ENCODE measurements at places on chromosomes 11 and 22.

DNA sequence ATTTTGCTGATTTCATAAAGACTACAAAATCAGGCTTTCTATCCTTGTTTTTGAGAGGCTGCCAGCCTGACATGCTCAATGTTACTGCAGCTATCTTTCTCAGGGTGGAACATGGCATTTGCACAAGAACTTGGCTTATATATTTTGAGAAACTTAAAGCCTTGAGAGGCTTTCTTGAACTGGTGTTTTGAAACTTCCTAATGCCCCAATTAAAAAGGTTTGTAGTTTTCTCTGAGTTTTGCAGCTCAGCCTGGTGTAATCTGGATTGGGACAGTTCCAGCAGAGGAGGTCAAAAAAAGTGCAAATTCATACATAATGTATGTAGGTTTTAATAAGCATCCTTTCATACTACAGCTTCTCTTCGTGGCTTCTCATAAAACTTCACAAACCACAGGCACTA is 223.4 kb downstream of the FAM76B start:
- no peak for DNase-seq

GRCh38 chr11:119403021-119403420 is 20.0 kb downstream of the THY1 start:
- DNase-seq, result peak; percentile 43

DNA sequence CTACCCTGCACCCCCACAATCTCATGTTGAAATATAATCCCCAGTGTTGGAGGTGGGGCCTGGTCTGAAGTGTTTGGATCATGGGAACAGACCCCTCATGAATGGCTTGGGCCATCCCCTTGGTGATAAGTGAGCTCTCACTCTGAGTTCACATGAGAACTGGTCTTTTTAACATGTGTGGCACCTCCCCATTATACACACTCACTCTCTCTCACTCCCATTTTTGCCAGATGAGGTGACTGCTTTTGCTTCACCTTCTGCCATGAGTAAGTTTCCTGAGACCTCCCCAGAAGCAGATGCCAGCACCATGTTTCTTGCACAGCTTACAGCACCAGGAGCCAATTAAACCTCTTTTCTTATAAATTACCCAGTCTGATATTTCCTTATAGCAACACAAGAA is 32.1 kb upstream of the DRD2 start:
- DNase-seq, result no peak

- no peak for DNase-seq
These were observed 26.6 kb upstream of the SCN3B start for GRCh38 chr11:123681030-123681429.

DNA sequence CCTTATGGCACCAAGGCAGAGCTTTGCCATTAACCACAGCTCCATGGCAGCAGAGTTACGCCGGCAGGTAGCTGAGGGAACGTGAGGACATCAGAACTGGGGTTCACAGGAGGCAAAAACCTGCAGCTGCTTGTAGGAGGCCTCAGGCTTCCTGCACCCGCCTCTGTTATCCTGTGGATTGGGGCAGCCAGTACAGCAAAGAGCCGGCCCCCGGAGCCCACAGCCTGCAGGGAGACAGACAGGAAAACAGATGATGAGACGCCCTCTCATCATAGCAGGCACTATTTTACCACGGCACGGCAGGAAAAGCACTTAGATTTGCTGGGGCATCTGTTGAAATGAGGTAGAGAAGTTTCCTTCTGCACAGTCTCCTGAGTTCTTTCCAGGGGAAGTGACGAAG is 870.3 kb downstream of the TBC1D22A start:
- no peak for DNase-seq

DNA sequence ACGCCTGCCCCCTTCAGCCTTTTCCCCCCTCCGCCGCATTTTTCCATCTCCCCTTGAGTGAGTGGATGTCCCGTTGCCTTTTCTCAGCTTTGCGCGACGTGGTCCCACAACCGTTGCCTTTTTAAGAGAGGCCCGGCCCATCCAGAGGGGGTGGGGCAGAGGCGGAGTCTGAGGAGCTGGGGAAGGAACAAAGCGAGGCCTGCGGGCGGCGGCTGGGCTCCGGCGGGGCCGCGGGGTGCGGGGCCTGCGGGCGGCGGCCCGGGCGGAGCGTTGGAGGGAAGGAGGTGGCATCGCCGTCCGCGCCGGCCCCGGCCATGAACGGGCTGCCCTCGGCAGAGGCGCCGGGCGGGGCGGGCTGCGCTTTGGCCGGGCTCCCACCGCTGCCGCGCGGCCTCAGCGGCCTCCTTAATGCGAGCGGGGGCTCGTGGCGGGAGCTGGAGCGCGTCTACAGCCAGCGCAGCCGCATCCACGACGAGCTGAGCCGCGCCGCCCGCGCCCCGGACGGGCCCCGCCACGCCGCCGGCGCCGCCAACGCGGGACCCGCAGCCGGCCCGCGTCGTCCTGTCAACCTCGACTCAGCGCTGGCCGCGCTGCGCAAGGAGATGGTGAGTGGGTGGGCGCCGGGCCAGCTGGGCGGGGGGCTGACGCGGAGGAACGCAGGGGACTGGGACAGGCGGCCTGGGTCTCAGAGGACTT is at the start of gene FAM89B:
FAM89B (plus strand) TSS at position 183 of the 696 bp plus-strand sequence; CDS start at position 315, 132 bp downstream.
- peak; percentile 83 for DNase-seq

DNA sequence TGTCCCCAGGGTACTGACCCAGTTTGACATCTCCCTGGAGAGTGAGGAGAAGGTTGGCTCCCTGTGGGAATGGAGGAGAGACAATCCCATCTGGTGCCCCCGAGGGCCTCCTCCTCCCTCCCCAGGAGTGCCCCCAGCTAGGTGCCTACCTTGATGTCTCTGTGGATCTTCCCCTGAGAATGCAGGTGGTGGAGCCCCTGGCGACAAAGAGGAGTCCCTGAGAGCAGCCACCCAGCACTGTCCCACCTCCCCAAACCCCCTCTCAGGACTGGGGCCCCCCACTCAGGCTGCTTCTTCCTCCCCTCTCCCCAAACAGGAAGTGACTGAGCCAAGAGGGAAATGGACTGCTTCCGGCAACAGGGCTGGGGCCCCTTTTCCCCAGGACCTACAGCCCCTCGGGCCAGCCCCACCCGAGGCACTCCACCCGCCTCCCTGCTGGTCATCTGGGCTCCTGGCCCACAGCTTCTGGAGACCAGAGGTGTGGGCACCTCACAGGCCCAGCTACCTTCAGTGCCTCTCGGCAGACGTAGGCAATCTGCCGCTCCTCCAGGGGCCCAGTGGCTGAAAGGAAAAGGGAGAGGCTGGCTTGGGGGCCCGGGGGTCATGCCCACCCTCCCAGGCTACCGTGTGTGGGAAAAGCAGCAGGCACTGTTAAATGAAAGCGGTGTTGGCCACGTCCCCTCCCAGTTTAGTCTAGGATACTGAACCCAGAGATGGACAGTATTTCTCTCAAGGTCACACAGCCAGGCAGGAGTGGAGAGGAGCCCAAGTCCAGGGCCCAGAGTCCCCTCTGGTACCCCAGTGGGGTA is 1.2 kb downstream of the MAP4K2 start:
- no peak for DNase-seq

- DNase-seq, result no peak
These were observed 3.2 kb upstream of the AP1B1 start for GRCh38 chr22:29391546-29391945.

DNA sequence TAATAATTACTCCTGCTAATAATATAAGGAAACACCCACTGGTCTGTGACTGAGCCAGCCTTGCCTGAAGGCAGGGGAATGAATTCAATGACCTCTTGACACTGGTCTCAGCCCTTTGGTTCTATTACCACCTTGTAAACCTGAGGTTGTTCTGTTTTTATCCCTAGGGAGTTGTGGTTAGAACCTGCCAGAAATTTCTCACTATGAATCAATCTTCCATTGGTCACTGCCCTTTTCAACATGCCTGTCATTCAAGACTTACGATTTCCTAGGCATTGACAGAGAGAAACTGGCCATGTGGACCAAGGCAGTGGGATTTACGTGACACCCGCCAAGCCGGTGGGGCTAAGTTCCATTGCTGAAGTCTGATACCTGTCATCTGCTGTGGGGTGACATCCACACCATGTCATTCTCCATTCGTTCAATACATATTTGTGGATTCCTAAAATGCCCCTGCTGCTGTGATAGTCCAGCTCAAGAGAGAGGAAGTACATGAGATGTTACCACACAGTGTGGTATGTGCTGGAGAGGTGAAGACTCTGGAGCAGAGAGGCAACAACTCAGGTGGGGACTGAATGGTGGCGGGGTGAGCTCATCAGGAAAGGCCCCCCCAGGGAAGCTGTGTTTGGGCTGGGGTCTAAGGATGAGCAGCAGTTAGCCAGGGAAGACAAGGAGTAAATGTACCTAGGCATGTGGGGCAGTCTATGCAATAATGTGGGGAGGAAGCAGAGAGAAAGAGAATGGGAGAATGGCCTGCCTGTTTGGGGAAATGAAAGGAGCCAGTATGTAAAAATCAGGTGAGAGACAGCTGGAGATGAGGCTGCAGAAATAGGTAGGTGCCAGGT is 15.2 kb upstream of the EHF start:
- no peak for DNase-seq

- DNase-seq, result no peak
These were observed 41.7 kb upstream of the NUP160 start for GRCh38 chr11:47889714-47890441.

DNA sequence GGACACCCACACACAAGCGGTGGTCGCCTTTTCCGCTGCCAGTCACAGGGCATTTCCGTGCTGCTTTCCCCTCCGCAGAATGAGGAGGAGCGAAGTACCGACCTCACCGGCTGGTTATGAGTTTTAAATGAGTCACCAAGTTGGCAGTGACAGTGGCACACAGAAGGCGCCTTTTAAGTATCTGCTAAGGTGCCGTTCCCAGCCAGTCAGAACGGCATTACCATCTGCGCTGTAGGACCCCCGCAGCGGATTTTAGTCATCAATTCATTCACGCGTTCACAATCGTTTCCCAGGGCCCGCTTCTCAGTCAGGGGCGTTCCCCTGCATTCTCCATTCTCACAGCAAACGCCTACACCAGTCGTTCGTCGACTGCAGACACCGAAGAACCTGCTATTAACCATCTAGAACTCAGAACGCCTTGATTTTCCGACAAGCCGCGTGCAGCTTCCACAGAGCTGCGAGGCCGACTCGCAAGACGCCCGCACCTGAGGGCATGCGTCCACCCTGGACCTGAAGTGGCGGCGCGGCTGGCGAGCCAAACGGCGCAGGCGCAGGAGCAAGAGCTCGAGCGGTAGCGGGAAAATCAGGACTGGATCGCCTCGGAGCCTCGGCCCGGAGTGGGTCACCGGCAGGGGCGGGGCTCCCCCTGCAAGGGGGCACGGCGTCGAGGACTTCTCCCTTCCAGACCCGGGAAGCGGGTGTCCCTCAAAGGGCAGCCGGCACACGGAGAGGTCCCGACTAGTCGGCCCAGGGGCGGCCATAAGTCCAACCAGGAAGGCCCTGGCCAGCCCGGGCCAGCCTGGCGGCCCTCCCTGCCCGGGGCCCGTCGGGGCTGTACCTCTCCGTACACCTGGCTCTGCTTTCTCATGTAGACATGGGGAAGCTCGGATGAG is 642 bp downstream of the CYP2R1 start:
- peak; percentile 89 for DNase-seq

- DNase-seq, result no peak
These were observed 21.4 kb upstream of the RASL10A start for GRCh38 chr22:29336751-29337490.

- no peak for DNase-seq
These were observed 5.7 kb upstream of the TMEM41B start for GRCh38 chr11:9320047-9320446.

- peak; percentile 52 for DNase-seq
These were observed 12.8 kb downstream of the ARRB1 start for GRCh38 chr11:75338516-75339208.

- DNase-seq, result peak; percentile 15
These were observed 8.0 kb upstream of the CAVIN3 start for GRCh38 chr11:6328321-6328720.

- no peak for DNase-seq
These were observed 753 bp downstream of the PRPF19 start for GRCh38 chr11:60905551-60906113.

- DNase-seq, result peak; percentile 88
These were observed 65.8 kb downstream of the LRRC32 start for GRCh38 chr11:76604626-76605241.

DNA sequence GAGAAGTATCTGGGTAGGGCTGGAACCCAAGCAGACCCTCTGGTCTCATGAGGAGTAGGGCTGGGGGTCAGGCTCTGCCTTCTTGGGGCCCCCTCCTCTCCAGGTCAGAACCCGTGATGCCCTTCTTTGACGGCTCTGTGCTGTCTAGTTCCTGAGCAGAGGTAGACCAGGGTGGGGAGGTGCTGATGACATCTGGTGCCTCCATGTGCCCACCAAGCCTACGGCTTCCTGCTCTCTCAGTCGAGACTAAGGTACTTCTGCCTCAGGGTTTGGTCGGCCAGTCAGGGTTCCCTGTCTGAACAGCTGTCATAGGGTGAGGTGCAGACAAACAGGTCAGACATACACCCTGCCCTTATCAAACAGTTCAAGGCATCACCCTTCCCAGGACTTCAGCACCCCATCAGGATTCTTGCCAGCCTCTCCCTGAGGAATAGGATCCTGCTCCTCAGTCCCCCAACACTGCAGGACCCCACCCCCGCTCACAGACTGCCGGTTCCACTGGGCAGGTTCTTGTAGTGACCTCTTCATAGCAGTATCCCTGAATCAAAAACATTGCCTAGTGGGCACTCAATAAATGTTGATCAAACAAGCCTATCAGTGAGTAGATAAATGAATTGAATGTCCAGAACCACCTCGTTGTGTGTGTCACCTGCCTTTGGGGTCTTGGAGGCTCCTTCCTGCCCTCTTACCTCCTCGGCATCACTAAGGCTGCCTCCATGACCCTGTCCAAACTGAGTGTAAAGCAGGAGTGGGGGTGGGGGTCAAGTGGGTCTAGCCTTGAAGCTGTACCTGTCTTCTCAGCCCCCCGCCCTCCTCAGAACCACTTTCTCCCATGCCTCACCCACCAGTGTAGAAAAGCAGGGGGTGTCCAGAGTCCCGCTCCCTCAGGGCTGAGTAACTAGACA is 158.2 kb downstream of the BUD13 start:
- no peak for DNase-seq

DNA sequence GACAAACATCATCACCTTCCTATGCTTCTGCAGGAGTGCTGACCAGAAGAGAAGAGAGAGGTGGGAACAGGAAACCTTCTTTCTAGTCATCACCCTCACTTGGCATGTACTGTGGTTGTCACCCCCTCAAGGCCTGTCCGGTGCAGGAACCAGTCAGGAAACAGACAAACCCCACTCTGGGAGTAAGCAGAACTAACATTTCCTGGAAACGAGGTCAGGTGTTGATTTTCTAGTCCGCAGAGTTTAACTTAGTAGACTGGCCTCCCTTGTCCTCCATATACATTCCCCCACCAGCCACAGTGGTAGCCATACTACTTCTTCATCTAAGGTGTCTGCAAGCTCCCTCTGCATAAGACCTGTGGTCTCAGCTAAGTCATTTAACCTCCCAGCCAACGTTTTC is 80.7 kb upstream of the NCAM1 start:
- no peak for DNase-seq

- no peak for DNase-seq
These were observed 51.8 kb upstream of the OR4B1 start for GRCh38 chr11:48164836-48165235.

DNA sequence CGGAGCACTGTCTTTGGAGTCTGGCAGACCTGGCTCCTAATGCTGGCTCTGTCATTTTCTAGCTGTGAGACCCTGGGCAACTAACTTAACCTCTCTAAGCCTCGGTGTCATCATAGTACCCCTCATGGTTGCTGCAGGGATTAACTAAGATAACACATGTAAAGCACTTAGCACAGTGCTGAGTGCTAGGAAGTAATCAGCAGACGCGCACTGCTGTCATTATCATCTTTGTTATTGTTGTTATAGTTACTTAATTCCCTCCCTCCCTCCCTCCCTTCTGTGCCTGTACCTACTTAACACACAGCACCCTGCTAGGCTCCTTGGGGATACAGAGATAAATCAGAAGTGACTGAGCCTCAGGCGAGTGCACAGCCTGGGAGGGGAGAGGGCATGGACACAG is 104.7 kb upstream of the PITPNB start:
- DNase-seq, result no peak

- no peak for DNase-seq
These were observed 21.5 kb downstream of the ARAP1 start for GRCh38 chr11:72730737-72731136.
